Mesothelial cell of epicardium (in vitro differentiated cells): ENCODE measurements at places on chromosomes 16 and 17.

DNA sequence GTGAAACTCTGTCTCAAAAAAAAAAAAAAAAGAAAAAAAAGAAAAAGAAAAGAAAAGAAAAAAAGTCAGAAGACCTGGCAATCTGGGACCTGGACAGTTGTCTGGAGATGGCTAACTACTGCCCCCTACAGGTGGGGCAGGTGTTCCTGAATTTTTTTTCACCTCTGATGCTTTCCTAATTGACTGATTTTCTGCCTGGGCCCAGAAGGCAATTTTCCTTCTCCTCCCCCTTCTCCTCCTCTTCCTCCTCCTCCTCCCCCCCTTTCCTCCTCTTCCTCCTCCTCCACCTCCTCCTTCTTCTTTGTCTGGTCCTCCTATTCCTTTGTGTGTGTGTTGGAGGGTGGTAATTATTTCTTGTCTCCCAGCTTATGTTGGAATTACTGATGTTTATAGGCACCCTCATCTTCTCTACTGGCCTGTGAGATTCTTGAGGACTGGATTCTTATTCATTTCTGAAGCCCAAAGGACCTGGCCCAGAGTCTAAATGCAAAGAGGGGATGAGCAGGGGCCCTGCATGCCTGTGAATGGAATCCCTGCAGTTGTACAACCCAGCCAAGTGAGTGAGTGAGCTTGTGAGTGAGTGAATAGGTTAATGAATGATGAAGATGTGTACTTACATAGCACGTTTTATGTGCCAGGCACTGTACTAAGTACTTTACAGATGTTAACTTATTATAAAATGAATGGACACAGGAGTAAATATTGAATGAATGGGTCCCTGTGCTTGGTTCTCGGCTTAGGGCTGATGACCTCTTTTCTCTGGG is 26.9 kb downstream of the IRX5 start:
- no peak for DNase-seq

DNA sequence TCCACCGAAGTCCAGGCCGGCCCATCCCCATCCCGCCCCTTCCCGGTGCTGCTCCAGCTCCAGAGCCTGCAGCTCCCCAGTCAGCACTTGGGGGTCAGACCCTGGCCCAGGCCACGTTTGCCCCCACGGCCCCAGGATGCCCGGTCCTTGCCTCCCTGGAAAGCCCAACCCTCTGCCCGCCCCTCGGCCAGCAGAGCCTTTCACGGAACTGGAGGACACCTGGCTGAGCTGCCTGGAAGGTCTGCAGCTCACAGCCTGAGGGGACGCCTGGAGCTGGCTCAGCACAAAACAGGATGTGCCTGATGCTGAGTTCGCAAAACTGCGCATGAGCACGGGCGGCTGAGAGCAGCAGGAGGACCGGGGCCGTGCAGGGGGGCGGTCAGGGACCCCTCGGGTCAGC is 29.7 kb upstream of the SSTR5 start:
- DNase-seq, result no peak

- DNase-seq, result no peak
These were observed 1.7 kb downstream of the USP32 start for GRCh38 chr17:60390186-60390585.

GRCh38 chr17:2888326-2888725 is 92.1 kb downstream of the RAP1GAP2 start:
- DNase-seq, result no peak

DNA sequence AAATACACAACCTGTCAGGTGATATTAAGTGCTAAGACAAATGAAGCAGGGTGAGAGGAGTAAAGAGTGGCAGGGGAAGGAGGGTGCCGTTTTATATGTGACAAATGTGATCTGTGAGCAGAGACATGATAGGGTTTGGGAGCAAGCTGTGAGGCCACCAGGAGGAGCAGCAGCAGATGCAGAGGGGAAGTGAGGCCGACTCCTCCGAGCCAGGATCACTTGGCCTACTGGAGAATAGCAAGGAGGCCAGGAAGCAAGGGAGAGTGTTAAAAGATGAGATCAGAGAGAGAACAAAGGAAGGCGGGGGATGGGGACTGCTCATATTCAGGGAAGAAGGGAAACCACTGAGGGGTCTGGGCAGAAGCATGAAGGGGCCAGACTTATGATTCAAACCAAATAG is 129.4 kb downstream of the TANGO6 start:
- no peak for DNase-seq

GRCh38 chr16:81440888-81441761 is 3.5 kb upstream of the CMIP start:
- DNase-seq, result no peak

DNA sequence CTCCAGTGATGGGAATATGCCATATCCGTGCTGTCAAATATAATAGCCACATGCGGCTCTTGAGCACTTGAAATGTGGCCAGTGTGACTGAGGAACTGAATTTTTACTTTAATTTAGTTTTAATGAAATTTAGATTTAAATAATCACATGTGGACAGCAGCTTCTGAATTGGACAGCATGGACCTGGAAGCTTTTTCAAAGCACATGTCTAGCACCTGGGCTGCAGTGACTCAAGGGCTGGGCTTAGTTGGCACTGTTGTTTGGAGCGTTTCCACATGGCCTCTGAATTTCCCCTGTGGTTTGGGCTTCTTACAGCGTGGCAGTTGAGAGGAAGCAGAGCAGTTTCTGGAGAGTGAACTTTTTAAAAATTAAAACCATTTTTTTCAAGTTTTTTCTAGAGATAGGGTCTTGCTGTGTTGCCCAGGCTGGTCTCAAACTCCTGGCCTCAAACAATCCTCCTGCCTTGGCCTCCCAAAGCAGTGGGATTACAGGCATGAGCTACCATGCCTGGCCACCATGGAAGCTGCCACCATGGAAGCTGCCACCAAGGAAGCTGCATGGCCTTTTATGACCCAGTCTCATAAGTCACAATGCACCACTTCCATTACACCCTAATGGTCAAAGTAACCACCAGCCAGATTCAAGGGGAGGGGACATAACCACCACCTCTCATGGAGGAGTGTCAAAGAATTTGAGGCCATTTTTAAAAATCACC is 6.7 kb upstream of the TOB1 start:
- no peak for DNase-seq

DNA sequence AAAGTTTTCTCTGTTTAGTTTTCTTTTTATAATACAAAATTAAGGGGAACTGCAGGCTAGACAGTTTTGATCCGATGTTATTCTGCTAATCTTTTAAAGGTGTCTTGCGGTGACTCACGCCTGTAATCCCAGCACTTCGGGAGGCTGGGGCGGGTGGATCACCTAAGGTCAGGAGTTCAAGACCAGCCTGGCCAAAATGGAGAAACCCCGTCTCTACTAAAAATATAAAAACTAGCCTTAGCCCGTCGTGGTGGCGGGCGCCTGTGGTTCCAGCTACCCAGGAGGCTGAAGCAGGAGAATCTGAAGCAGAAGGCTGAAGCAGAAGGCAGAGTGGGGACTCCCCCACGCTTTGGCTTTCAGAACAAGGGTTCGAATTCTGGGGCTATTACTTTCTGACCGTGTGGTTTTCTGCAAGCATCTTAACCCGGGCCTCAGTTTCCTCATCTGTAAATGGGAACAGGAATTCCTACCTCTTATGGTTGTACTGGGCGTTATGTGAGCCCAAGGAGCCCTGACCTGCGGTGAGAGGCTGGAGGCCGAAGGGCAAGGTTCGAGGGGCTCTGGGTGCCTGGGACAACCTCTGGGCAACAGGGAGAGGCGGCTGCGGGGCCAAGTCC is 1.2 kb upstream of the KATNB1 start:
- no peak for DNase-seq

GRCh38 chr17:68777243-68777855 is 176.2 kb upstream of the FAM20A start:
- DNase-seq, result no peak

GRCh38 chr17:40993839-40994238 is at the start of gene KRTAP3-3:
Gene KRTAP3-3, minus strand, starts transcription at chr17:40994164. Its CDS starts 67 bp downstream, at chr17:40994097.
- no peak for DNase-seq

DNA sequence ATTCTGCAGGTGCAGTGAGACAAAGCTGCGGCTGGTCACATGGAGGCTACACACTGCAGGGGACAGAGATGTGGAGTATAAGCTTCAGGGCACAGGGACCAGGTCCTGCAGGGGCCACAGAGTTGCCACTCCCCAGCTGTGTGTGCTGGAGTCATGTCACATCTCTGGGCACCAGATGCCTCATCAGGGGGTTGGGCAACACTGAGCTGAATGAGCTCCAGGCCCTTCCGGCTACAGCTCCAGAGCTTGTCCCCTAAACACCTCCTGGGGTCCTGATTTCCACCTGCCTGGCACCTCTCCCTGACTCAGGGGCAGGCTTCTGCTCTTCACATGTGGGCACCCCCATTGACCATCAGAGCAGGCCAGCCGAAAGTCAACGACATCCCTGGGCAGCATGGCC is 32.5 kb downstream of the SPHK1 start:
- no peak for DNase-seq

- no peak for DNase-seq
These were observed 17.0 kb upstream of the NUDT7 start for GRCh38 chr16:77705351-77705750.

DNA sequence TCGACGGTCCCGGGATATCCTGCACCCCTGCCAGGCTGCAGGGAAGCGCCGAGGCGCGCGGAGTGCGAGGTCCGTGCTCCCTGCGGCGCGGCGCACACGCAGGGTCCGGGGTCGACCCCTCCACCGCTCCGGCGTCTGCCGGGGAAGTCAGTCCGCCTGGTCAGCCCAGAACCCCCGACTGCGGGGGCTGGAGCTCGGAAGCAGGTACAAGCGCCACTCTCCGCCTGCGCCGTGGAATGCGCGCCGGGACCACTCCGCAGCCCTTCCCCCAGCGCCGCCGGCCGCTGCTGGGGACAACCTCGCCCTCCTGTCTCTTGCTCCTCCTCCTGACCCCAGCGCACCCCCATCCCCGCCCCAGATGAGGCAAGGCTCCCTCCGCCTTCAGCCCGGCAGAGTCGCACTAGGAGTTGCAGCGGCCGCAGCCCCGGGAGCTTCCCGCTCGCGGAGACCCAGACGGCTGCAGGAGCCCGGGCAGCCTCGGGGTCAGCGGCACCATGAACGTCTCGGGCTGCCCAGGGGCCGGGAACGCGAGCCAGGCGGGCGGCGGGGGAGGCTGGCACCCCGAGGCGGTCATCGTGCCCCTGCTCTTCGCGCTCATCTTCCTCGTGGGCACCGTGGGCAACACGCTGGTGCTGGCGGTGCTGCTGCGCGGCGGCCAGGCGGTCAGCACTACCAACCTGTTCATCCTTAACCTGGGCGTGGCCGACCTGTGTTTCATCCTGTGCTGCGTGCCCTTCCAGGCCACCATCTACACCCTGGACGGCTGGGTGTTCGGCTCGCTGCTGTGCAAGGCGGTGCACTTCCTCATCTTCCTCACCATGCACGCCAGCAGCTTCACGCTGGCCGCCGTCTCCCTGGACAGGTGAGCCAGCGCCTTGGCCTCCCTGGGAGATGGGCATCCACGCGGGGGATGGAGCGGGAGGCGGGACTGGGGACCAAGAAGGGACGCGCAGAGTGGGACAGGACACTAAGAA is at the start of gene GALR2:
Gene GALR2, plus strand, starts transcription at position 392 of the 974 bp plus-strand sequence. Its CDS starts 103 bp downstream, at position 495.
- no peak for DNase-seq

DNA sequence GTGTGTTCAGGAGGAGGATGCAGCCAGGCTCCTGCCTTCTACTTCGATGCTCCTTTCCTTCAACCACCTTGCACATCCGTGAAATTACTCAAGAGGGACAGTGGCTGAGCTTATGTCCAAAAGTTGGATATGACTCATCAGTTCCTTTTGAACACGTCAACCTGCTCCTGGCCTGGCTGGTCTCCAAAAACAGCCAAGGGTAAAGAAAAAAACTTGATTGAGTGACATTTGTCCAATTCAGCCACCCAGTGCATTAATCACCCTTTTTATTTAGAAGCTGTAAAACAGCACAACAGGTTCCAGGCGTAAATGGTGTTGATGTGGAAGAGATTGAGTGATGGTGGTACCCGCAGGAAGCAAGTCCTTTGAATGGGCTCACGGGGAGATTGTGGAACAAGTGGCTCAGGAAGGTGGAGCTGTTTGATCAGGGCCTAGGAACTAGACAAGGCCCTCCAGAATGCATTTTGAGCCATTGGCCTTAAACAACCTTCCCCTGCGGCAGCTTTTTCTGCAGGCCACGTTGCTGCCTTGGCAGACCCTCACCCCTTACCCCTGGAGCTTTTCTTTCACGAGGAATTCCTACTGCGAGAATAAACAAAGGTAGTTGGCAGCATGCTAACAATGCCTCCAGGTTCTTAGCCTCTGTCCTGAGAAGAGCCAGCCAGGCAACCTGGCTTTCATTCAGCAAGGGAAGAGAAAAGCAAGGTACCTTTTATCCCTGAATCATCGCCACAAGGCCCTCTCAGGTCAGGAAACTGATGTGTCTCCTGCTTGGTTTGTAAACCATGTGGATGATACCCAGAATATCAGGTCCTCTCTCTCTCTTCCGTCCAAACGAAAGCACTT is 173.3 kb upstream of the CACNG5 start:
- no peak for DNase-seq

- no peak for DNase-seq
These were observed 174.2 kb upstream of the RBFOX1 start for GRCh38 chr16:7158481-7158880.

- DNase-seq, result no peak
These were observed 19.0 kb upstream of the LRRC37A3 start for GRCh38 chr17:64938290-64938689.

DNA sequence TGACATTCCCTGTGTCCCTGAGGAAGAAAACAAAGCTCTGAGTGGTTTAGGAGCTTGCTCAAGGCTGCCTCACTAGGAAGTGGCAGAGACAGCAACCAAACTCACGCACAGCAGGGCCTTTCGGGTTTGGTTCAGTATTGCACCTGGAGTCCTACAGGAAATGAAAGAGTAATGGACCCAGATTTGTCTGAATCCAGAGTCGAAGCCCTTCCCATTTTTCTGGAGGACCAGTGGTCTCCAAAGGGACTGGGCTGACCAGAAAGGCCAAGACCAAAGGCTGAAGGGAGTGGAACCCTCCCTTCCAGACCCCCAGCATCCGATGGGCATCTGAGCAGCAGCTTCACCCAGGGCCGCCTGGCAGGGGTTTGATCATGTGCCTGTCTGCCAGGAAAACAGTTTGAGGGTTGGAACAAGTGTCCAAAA is 85.5 kb upstream of the RPL38 start:
- DNase-seq, result no peak

DNA sequence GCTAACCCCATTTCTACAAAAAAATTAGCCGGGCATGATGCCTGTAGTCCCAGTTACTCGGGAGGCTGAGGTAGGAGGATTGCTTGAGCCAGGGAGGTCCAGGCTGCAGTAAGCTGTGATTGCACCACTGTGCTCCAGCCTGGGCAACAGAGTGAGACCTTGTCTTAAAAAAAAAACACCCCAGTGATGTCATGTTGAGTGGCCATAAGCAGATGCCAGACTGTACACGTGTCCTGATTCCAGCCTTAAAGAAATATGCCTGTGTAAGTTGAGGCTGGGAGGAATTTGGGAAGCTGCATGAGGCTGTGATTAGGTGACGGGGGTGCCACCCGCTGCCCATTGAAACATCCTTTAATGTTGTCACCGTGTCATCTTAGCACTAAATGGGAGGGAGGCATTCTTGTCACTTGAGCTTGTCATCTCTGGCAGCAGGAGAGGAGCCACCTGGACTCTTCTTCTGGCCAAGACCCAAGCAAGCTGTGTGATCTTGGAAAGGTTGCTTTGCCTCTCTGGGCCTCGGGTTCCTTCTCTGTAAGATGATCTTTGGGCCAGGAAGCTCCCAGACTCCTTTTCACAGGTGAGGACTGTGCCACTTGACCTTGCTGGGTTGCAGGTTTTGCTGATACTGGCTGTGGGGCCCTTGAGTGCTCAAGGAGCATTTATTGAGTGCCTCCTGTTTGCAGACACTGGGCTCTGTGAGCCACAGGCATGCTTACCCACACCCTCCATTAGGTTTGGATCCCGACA is 98.3 kb upstream of the CIBAR2 start:
- no peak for DNase-seq
